ENCODE measurements at places on chromosomes 1 and 21.

DNA sequence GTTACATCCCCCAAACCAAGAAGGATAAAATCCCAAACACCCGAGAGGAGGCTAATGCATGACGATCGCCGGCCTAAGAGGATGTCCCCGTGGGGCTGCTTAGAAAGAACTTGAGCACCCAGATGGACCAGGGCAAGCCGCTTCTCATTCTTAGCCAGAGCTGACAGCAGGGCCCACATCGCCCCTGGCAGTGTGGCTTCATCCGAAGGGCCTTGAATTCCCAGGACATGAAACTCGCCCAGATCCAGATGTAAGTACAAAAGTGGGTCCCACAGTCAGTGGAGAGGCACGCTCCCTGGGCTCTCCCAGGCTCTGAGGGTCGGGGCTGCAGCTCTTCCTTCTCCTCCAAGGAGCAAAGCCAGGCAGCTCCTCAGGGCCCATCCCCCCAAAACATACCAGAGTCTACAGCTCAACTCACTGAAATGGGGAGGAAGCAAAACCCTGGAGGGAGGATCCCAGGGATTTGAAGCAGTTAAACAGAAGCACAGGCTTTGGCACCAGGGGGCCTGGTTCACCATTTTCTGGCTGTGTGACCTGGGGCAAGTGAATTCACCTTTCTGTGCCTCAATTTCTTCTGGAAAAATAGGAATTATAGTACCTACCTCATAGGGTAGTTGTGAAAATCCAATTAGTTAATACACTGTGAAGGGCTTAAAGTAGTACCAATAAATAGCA, 85.6 kb downstream of the MAN1C1 start:
- no peak overlapping the region for H3K27ac ChIP-seq
- DNase-seq = no peak
- no peak overlapping the region for H3K4me3 ChIP-seq
- H3K4me1 ChIP-seq = peaks cover 64% of the 10 kb centered on the region
- H3K36me3 ChIP-seq = no peaks in the 10 kb centered on the region

DNA sequence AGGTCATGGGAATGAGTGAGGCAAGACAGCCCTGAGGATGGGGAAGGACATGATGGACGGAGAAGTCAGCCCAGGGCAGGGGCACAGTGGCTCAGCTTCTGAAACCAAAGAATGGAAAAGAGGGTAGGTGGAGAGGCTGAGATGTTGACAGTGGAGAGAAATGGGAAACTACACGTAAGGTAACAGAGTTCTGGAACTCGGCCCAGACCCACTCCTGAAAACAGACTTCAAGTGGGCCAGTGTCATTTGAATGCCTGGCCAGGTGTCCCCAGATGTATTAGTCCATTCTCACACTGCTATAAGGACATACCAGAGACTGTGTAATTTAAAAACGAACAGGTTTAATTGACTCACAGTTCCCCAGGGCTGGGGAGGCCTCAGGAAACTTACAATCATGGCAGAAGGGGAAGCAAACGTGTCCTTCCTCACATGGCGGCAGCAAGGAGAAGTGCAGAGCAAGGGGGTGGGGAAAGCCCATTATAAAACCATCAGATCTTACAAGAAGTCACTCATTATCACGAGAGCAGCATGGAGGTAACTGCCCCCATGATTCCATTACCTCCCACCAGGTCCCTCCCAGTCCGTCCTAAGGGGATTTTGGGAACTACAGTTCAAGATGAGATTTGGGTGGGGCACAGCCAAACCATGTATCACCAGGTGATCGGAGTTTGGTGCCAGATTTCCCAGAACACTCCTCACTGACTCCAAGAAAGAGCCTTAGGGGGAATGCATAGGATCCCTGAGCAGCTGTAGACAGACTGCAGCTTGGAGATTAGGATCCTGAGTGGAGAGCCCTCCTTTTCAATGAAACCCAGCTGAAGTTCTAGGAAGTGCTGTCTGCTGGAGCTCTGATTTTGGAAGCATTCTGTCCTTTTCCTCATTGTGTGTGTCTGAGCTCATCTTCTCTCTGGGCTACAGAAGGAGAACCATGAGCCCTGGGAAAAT, 40.3 kb downstream of the FHAD1 start:
- no peak overlapping the region for H3K4me3 ChIP-seq
- H3K36me3 ChIP-seq = no peaks in the 10 kb centered on the region
- no peak for DNase-seq
- H3K4me1 ChIP-seq = no peaks in the 10 kb centered on the region

GRCh38 chr1:59769736-59770095, 45.0 kb upstream of the HOOK1 start:
- H3K4me1 ChIP-seq = peaks cover 34% of the 10 kb centered on the region
- no peak overlapping the region for H3K4me3 ChIP-seq
- no peaks in the 10 kb centered on the region for H3K36me3 ChIP-seq
- H3K27ac ChIP-seq = no peak overlapping the region
- no peak for DNase-seq

DNA sequence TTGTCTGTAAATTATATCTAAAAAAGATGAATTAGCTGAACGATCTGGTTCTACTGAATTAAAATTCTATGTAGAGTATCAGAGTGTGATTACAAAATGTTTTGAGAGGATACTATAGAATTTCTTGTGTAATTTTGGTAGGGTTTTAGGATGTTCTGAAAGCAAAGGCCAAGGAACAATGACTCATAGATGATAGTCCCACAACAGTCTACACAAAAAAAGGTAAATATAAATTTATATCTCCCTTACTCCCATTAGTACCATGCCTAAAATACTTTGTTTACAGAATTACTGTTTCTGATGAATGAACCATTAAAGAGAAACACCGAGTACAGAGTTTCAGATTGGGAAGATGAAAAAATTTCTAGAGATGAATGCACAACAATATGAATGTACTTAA, 9.5 kb downstream of the EDEM3 start:
- DNase-seq = no peak
- H3K27me3 ChIP-seq = no peaks in the 10 kb centered on the region
- H3K36me3 ChIP-seq = peaks cover 44% of the 10 kb centered on the region
- H3K4me3 ChIP-seq = no peak overlapping the region

DNA sequence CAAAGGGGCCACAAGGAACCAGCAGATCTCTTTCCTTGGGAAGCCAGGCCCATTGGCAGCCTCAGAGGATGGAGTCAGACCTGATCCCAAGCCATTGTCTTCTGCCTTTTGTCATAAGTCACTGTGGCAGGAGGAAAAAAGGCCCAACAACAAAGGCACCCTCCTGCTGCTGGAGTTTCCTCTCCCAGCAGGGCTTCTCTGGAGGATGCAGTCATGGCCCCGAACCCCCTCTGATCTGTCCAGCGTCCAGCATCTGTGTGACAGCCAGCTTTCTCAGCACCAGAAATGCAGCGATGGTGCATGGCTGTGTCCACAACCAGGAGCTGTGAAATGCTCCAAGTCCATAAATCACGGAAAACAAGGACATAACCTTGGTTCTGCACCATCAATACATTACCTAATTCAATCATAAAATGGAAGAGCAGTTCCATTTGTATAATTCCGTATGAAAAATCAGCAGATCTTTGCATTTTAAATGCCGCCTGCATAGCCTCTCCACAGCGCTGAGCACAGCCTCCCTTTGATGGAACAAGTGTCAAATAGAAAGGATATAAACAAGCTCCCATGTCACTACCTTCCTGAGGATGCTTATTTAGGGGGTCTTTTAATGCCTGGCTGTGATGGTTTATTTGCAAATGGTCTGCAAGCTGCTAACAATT, 30.6 kb downstream of the AJAP1 start:
- no peak for DNase-seq
- H3K4me3 ChIP-seq = no peak overlapping the region
- H3K27ac ChIP-seq = no peak overlapping the region
- H3K27me3 ChIP-seq = no peaks in the 10 kb centered on the region
- no peaks in the 10 kb centered on the region for H3K36me3 ChIP-seq

DNA sequence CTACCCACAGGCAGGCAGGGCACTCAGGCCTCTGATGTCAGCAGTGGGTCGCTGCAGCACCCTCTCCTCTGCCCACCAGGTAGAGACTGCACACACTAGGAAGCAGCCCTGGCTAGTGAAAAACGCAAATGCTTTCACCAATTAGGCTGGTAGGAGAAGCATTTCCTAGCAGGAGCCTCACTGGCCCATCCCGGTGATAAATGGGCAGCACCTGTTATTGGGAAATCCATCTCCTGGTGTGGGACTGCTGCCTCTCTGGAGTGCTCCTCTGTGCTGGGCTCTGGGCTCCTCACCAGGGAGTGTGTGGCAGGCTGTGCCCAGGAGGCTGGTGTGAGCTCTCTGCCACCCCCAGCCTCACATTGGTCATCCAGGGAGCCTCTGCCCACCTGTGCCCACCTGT, 28.6 kb downstream of the LRP8 start:
- DNase-seq = no peak
- no peaks in the 10 kb centered on the region for H3K27me3 ChIP-seq
- H3K36me3 ChIP-seq = no peaks in the 10 kb centered on the region
- no peak overlapping the region for H3K27ac ChIP-seq
- peaks cover 12% of the 10 kb centered on the region for H3K4me1 ChIP-seq

DNA sequence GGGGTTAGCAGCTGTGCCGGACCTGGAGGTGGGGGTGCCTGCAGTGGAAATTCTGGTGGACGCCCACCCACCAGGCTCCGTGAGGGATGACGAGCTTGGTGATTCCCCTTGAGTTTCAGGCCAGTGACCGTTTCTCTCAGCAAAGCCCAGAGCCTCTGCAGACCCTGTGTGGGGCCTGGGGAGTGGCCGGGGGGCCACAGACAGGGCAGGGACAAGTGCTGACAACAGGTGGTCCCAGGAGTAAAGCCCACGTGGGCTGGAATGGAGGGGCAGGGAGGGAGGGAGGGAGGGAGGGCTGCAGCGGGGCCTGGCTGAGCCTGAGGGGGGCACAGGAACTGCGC, 52.8 kb downstream of the COL18A1 start:
- H3K4me3 ChIP-seq = no peak overlapping the region
- peaks cover 5% of the 10 kb centered on the region for H3K36me3 ChIP-seq
- peaks cover 13% of the 10 kb centered on the region for H3K4me1 ChIP-seq
- DNase-seq = no peak
- no peaks in the 10 kb centered on the region for H3K27me3 ChIP-seq

DNA sequence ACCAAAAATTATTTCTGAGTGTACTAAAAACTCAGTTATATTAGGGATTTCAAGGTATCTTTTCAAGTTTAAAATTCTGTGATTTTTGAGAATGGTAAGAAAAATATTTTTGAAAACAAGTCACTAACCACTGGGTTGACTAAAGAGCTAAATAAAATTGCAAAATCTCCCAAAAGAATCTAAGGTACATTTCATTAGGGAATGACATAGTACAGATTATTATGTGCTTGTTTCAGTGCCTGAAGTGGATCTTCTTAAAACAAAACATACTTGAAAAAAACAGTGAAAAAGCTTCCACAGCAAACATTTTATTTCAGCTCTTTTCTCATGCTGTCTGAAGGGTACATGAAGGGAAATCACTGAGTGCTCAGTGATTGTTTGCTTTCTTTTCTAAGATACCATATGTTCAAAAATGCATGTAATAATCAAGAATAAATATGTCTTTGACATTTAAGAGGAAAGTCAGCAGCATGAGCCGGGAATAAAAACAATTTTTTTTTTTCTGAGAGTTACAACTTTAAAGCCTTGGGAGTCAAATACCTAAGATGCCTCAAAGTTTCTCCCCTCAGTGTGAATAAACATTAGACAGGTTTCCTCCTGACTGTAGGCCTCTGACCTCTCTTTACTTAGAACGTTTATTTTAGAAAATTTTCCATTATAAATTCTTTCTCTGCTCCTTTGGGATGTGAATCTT, 200.7 kb downstream of the KCNT2 start:
- H3K36me3 ChIP-seq = no peaks in the 10 kb centered on the region
- H3K4me3 ChIP-seq = no peak overlapping the region
- H3K4me1 ChIP-seq = 0 out of 2 replicates have a peak, but pooled peaks cover 5% of the 10 kb centered on the region
- no peak for DNase-seq
- no peaks in the 10 kb centered on the region for H3K27me3 ChIP-seq

GRCh38 chr1:154304664-154305337, 16.1 kb upstream of the AQP10 start:
- H3K27me3 ChIP-seq = no peaks in the 10 kb centered on the region
- DNase-seq = no peak
- no peaks in the 10 kb centered on the region for H3K4me1 ChIP-seq
- H3K36me3 ChIP-seq = no peaks in the 10 kb centered on the region
- H3K27ac ChIP-seq = no peak overlapping the region

GRCh38 chr1:178434899-178435435, 61.8 kb downstream of the CLEC20A start:
- H3K36me3 ChIP-seq = 0 out of 2 replicates have a peak, but pooled peaks cover 2% of the 10 kb centered on the region
- H3K4me1 ChIP-seq = no peaks in the 10 kb centered on the region
- no peak overlapping the region for H3K4me3 ChIP-seq

DNA sequence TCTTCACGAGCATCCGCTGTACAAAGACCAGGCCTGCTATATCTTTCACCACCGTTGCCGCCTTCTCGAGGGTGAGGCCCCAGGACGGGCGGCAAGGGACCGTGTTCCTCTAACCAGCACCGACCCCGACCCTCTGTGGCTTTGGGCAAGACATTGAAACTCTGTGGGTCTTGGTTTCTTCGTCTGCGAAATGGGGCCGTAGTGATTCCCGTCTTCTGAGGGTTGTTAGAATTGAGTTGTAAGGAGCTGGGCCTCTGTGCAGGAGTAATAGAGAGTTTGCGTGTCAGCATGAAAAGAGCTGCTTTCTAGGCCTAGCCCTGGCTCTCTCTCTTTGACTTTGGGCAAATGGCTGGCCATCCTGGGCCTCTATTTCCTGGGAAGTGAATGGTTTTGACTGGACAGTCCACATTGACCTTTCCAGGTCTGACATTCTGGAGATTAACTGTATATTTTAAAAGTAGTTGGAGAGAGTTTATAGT, 591 bp downstream of the MRPL37 start:
- H3K4me3 ChIP-seq = peak overlapping the region; percentile 96
- H3K27me3 ChIP-seq = no peaks in the 10 kb centered on the region
- no peak overlapping the region for H3K27ac ChIP-seq
- peaks cover 13% of the 10 kb centered on the region for H3K36me3 ChIP-seq

DNA sequence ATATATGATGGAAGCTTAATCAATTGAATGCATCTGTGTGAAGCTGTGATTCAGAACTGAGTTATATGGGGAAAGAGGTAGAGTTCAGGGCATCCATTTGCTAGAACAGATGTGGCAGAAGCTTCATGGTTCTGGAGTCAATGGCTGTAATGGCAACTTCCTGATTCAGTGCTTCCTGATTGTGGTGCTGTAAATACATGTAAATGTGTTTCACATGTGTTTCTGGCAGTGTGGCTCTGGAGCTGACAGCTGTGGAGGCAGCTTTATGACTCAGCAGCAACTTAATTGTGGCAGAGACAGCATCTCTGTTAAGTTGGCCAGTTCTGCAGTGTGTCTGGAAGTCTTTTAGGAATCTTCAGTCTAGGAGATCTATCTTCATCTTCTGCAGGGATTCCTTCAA, 226.6 kb upstream of the ZRANB2 start:
- DNase-seq = peak; percentile 7
- H3K4me3 ChIP-seq = no peak overlapping the region
- H3K36me3 ChIP-seq = no peaks in the 10 kb centered on the region
- no peaks in the 10 kb centered on the region for H3K4me1 ChIP-seq

- H3K4me3 ChIP-seq = peak overlapping the region; percentile 87
- no peaks in the 10 kb centered on the region for H3K27me3 ChIP-seq
- H3K4me1 ChIP-seq = peaks cover 13% of the 10 kb centered on the region
- H3K36me3 ChIP-seq = peaks cover 6% of the 10 kb centered on the region
- peak overlapping the region; percentile 23 for H3K27ac ChIP-seq
- DNase-seq = no peak
Observed at GRCh38 chr1:33429856-33430691, 821 bp downstream of the PHC2 start.
